ENCODE measurements at places on chromosomes 11 and 22.

- DNase-seq, result peak; percentile 77
Measured at GRCh38 chr11:103633819-103634590, 402.4 kb upstream of the DDI1 start.

DNA sequence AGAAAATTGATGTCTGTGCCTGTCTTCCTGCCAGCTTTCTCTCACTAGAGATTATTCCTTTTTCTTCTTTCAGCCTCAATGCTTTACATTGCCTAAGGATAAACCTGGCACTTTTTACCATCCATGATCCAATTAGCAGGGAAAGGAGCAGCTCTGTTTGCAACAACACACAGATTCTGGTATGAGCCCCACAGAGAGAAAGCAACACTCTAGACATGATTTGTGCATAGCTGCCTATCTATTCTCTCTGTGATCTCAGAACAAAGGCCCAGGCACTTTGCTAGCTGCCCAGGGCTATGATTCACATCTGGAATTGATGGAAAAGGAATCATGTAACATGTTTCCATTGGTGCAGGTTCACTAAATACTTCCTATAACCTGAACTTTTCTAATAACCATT is 685.0 kb downstream of the ETS1 start:
- DNase-seq, result peak; percentile 4

GRCh38 chr11:63698976-63699733 is 17.9 kb downstream of the RTN3 start:
- DNase-seq, result no peak

DNA sequence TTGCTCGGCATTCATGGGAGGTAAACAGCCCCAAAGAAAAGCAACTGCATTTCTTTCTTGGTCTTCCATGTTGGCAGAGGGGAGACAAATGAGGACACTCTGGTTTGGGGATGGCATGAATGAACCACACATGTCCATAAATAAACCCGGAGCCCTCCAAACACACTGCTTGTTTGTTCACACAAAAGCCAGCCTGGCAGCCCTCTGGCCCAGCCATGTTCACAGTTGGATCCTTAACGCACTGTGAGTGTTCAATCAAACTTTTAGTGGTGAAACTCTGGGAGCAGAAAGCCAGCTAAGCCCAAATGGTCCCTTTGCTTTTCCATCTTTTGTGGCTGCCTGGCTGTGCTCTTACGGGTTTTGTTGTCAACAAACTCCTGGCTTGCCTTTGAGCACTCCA is 336.8 kb downstream of the CADM1 start:
- DNase-seq, result no peak

DNA sequence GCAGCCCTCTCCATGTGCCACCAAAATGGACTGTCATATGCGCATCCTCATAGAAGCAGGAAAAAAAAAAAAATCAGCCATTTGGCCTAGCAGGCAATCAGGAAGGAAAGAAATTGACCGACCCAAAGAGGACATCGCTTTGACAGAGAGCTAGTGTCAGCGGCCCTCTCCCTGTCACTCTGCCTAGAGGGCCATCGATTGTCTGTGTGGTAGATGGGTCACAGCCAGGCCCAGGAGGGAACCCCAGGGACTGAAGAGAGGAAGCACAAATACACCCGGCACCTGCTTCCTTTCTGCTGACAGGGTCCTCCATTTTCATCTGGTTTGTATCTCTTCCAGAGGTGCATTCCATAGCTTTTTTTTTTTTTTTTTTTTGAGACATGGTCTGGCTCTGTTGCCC is 21.8 kb downstream of the VPS37C start:
- DNase-seq, result peak; percentile 57

GRCh38 chr11:30735946-30736345 is 149.8 kb upstream of the MPPED2 start:
- DNase-seq, result no peak

DNA sequence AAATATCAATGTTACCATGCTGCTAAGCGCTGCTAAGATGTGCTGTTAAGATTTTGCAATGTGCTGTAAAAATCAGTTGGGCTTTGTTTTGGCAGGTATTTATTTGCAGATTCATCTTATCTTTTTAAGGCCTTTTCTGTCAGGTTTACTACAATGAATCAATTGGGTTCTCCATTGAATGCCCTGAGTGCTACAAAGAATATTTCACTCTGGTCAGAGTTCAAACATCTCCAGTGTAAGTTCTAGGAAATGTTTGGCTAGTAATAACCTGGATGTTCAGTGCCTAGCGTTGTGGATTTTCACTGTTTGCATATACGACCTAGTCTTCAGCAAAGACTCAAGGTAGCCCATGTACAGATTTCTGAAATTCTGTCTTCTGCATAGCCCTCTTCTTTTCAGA is 36.0 kb downstream of the RSF1 start:
- DNase-seq, result no peak
